ENCODE measurements at places on chromosomes 2 and 18.

- DNase-seq = no peak
These were observed 71.2 kb downstream of the PLB1 start for GRCh38 chr2:28567061-28567471.

GRCh38 chr2:2889646-2890045 lies 488.0 kb downstream of the EIPR1 start:
- no peak for DNase-seq

- no peak for DNase-seq
These were observed 188.3 kb upstream of the SLC39A10 start for GRCh38 chr2:195468771-195469170.

DNA sequence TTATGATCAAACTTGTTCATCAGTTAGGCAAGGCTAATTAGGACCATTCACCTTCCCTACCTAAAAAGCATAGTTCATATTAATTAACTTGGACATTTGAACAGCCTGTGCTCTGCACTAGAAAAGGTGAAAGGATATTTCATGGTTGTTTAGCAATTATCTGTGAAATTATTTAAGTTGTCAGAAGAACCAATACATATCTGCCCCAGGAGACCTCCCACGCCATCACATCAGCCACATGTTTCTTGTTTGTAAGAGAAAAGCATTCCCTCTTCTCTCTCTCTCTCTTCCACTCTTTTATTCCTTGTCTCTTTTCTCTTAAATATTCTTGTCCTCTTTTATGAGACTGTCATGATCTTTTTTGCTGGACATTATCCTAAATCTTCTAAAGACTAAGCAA lies 282.0 kb upstream of the RND3 start:
- DNase-seq = no peak

- no peak for DNase-seq
These were observed 152.2 kb upstream of the REV1 start for GRCh38 chr2:99641999-99642398.

- no peak for DNase-seq
These were observed 620.7 kb downstream of the NYAP2 start for GRCh38 chr2:226020176-226020575.

- peak; percentile 70 for DNase-seq
These were observed 9.5 kb upstream of the CNNM3 start for GRCh38 chr2:96806468-96807126.

- DNase-seq = no peak
These were observed 15.5 kb downstream of the MYO5B start for GRCh38 chr18:50179465-50179864.

GRCh38 chr2:29841386-29842004 lies 79.9 kb downstream of the ALK start:
- DNase-seq = no peak

GRCh38 chr2:200695601-200696000 lies 109.8 kb downstream of the AOX1 start:
- no peak for DNase-seq

DNA sequence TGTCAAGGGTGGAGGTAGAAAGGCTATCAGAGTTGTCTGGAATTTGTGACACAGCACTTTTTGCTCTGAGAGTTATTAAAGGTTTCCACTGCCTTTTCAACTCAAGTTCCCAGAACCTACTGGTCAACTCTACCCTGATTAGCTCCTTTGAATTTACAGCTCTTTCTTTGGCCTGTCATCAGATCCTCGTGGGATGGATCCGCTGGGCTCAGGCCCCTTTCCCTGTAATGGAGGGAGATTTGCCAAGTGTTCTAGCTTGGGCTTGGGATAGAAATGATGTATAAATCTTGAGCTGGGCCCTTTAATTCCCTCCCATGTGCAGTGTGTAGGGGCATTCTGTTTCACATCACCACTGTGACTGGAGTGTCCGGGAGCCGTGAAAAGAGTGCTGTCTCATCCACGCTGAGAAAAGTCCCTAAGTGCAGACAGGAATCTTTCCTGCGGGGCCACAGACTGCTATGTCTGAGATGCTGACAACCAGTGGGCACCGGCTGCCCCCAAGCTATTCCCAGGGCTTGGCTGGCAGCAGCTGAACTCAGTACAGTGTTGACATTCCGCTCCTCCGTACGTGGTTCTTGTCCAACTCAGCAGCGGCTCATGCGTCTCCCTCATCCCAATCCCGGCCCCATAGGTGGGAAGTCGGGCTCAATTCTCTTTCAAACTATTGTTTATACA lies 46.9 kb upstream of the ARHGAP28 start:
- no peak for DNase-seq

DNA sequence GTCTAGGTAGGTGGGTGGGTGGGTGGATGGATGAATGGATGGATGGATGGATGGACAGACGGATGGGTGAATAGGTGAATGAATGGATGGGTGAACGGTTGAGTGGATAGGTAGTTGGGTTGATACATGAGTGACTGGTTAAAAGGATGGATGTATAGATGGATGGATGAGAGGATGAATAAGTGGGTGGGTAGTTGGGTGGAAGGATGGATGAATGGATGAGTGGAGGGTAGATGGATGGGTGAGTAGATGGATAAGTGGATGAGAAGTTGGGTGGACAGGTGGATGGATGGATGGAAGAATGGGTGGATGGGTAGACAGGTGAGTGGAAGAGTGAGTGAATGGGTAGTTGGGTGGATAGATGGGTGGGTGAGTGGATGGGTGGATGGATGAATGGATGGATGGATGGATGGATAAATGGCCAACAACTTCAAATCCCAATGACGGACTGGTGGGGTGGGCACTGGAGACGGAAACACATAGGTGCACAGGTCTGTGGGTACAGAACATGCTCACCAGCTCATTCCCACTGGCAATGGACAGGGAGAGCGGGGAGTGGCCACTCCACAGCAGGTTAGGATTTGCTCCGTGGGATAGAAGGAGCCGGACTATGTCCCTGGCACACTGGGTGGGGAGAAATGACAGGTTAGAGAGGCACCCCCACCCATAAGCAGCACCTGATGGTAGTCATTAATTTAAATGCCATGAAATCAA lies 48.8 kb downstream of the ANKMY1 start:
- DNase-seq = no peak

DNA sequence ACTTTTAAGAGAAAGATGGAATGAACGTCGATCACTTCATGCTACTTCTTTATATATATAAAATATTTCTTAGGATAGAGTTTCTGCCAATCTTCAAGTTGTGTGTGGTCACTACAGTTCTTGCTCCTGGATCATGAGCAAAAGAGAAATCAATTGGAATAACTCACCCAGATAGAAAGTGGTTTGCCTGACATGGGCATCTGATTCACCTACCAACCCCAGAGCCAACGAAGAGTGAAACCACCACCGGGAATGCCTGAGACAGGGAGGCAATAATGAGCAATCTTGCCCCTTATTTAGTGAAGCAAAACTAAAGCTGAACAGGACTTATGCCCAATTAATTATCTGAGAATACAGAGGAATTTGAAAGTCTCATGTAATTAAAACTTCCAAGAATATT lies 250.2 kb upstream of the REG3G start:
- no peak for DNase-seq

- no peak for DNase-seq
These were observed 104.0 kb downstream of the ZNF516 start for GRCh38 chr18:76391038-76391437.

- DNase-seq = no peak
These were observed 439.6 kb upstream of the MMADHC start for GRCh38 chr2:150027164-150027563.

DNA sequence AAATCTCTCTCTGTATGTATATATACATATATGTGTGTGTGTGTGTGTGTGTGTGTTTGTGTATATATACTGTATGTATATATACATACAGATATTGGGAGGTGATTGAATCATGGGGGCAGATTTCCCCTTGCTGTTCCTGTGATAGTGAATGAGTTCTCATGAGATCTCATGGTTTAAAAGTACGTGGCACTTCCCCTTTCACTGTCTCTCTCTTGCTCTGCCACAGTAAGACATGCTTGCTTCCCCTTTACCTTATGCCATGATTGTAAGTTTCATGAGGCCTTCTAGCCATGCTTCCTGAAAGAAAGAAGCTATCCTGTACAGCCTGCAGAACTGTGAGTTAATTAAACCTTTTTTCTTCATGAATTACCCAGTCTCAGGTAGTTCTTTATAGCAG lies 18.8 kb upstream of the CCDC195 start:
- no peak for DNase-seq

GRCh38 chr2:126704434-126705160 lies 48.6 kb downstream of the GYPC start:
- DNase-seq = no peak

DNA sequence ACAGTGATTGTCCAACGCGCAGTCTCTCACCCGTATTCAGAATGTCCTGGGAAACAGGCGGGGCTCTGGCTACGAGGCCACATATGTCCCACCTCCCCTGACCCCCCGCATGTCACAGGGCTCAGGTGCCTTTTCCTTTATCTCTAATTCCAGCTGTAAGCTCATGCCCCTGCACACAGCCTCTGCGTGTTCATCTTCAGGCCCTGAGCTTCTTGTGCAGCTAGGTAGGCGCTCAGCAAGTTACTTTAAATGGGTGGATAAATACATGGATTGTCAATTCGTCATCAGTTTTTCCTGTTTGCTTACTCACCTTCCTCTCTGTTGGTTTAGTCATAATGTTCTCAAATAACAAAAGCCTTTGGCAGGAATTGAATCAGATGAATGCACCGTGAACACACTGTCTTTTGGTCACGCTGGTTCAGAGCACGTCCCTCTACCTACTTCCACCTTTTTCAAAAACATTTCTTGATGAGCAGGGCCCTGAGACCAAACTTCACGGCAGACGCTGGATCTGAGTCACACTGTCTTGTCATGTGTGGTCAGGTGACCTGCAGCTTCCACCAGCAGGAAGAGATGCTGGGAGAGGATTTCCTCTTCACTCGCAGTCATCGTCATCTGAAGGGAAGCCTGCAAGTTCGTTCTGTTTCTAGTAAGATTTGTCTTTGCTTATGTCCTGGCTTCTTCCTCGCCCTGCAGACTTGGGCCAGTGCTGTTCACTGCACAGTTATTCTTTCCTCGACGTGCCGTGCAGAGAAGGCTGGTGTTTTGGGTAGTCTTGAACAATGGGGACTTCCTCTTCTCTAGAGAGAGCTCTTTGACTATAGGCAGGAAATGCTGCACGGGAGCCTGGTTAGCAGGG lies 138.1 kb downstream of the PTGR3 start:
- DNase-seq = peak; percentile 74

DNA sequence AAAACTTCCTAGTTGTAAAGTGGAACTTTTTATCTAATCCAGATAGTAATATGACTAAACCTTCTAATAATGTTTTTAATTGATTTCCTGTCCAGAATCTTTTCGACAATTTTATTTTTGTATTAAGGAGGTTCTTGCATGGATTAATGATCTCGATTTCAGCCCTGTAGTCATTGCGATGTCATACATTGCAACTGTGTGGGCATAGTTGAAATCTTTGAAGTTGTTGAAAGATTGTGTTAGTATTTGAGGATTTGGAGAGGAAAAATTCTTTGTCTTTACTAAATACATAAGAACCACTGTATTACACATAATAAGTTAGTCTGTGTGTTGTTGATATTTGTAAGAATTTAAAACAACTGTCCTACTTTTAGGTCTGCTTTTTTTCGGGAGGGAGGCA lies 31.1 kb downstream of the ACSL3 start:
- no peak for DNase-seq

DNA sequence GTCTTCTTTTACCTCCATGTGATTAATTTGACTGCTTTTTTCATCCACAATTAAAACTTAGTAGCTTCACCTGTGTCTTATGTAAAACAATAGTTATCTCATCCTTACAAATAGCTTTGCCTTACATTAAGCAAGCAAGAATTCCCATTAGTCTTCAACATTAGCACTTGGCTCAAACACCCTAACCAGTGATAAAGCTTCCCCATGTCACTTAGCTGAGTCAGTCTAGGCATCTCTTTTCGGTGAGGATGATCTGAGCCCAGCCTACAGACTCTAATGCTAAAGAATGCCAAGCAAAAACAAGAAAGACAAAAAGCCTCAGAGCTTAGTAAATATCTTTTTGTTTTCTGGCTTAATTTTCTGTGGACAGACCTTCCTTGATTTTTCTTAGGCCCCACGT lies 26.1 kb downstream of the GAD1 start:
- no peak for DNase-seq

GRCh38 chr2:45728458-45728942 lies 77.0 kb downstream of the PRKCE start:
- no peak for DNase-seq

DNA sequence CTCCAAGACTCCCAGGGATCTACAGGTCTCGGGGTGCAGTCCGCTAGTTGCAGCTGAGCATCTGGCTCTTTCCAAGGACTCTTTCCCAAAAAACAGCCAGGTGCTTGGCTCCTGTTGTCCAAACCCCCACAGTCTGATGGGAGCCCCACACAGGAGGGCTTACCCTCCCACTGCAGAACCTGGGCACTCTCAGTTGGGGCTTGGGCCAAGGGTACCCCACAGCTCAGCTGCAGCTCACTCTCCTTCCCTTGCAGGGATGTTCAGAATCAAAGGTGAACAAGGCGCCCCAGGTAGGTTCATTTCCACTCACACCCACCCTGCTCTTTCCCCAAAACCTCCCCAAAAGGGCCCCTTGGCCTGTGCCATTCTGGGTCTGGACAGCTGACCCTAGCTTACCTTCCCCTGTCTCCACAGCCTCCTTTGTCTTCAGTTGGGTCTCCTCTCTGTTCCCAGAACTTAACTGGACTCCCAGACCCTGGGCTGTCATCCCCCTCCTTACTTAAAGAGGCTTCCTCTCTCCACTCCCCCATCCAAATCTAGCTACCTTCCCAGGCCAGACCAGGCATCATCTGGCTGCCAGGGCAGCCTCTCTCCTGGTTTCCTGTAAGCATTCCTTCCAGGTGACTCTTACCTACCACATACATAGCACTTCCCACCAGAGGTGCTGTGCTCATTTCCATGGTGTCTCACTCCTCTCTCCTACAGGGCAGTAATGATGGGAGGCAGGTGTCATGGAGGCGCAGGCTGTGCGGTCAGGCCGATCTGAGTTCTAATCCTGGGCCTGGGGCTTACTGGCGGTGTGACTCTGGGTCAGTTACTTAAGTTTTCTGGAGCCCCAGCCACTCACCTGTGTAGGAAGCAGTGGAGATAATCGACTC lies 29.5 kb downstream of the MARCO start:
- DNase-seq = no peak

- DNase-seq = no peak
These were observed 35.9 kb downstream of the NABP1 start for GRCh38 chr2:191713837-191714236.

- no peak for DNase-seq
These were observed 4.4 kb downstream of the TNFAIP6 start for GRCh38 chr2:151361674-151362370.

DNA sequence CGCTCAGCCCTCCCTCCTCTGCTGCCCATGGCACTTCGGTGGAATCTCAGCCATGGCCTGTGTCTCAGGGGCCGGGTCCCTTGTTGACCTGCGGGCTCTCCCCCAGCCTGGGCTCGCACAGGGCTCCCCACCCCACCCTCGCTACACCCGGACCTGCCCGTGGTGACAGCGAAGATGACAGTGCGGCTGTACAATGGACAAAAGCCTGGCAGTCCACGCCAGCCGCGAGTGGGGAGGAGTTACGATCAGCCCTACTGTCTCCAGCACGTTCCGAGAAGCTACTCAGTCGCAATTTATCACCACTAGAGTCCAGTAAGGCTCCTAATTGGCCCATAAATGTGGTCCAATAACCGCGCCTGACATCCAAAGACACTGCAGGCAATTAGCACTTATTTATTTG lies 31.6 kb downstream of the GBX2 start:
- no peak for DNase-seq

GRCh38 chr2:72415241-72415661 lies 267.6 kb upstream of the CYP26B1 start:
- no peak for DNase-seq
